Thoracic aorta (tissue), 2 donors: ENCODE measurements at places on chromosomes 2 and 18.

DNA sequence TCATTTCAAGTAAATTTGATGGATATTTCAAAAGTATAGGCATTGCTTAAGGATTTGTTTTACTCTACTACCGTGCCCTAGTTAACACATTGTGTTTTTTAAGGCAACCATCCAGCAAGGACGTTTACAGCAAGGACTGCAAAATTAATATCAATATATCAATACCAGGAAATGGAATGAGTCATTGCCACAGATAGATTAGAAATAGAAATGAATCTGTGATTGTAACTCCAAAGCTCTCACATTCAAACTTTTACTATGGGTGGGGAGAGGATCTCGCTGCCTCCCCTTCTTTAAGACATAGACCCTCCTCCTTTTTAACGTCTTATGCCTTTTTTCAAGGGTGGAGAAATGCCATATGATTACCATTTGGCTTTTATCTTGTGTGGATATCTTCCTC, 3.8 kb downstream of the CD28 start:
- no peaks in the 10 kb centered on the region for H3K4me1 ChIP-seq
- no peak overlapping the region for H3K4me3 ChIP-seq
- H3K27me3 ChIP-seq, result no peaks in the 10 kb centered on the region
- no peaks in the 10 kb centered on the region for H3K36me3 ChIP-seq

DNA sequence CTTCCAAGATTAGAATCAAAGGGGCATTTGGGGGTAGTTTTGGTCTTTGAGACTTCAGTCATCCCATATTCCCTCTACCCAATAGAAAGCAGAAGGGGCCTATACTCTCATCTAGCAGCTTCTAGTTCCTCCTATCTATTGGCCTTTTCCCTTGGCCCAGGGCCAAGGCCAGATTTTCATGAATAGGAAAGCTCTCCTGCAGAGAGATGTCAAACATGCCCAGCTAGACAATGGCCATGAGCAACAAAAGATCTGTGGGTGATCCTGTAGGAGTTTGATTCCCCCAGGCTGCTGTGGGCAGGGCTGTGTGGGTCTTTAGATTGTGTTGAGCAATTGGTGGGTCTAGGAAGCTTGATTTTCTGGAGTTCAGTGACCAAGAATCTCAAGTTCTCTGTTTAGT, 2.9 kb upstream of the ADCYAP1 start:
- H3K4me1 ChIP-seq, result peaks cover 11% of the 10 kb centered on the region
- H3K27me3 ChIP-seq, result peaks cover 17% of the 10 kb centered on the region
- H3K36me3 ChIP-seq, result no peaks in the 10 kb centered on the region
- H3K27ac ChIP-seq, result no peak overlapping the region
- no peak for DNase-seq

DNA sequence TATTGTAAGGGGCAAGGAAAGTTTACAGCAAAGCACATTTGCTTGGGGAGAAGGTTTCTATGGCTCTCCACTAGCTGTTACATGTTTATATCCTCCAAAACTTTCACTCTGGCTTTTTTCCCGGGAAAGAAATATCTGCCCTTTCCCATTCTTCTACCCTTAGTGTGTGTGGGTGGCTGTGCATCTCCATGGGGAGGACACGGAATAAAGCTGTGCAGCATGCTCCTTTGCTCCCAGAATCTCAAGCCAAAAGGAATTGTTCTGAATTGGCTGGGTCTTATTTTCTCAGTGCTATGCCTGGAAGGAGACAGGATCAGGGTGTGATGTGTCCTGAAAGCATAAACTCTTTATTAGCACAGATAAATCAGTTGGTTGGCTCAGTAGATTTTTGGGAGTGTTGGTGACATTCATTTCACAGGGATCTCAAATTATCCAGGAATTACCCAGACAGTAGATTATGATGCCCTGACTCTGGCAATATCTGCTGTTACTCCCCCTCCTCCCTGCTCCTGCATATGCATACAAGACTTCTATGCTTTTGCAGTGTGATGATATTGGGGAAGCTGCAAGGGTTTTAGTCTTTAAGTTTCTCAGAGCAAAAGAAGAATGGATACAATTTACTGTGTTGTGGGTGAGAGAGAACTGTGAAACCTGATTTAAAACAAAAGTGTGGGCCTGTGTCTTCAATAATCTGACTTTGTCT, 63.1 kb downstream of the PARD3B start:
- H3K27ac ChIP-seq, result no peak overlapping the region
- no peaks in the 10 kb centered on the region for H3K36me3 ChIP-seq
- H3K4me3 ChIP-seq, result no peak overlapping the region

DNA sequence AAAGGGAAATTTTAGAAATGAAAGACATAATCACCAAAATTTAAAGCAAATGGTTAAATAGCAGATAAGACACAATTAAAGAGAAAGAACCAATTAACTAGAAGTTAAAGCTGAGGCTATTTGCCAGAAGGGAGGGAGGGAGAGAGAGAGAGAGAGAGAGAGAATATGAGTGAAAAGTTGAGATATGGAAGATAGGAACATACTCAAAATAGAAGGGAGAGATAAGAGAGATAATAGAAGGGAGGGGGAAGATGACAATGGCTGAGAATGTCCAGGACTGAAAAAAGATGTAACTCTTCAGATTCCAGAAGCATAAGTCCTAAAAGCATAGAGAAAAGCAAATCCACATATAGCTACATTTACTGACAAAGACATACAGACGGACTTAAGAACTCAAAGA, 17.1 kb upstream of the AAK1 start:
- no peak for DNase-seq
- H3K27ac ChIP-seq, result no peak overlapping the region
- H3K4me3 ChIP-seq, result no peak overlapping the region

DNA sequence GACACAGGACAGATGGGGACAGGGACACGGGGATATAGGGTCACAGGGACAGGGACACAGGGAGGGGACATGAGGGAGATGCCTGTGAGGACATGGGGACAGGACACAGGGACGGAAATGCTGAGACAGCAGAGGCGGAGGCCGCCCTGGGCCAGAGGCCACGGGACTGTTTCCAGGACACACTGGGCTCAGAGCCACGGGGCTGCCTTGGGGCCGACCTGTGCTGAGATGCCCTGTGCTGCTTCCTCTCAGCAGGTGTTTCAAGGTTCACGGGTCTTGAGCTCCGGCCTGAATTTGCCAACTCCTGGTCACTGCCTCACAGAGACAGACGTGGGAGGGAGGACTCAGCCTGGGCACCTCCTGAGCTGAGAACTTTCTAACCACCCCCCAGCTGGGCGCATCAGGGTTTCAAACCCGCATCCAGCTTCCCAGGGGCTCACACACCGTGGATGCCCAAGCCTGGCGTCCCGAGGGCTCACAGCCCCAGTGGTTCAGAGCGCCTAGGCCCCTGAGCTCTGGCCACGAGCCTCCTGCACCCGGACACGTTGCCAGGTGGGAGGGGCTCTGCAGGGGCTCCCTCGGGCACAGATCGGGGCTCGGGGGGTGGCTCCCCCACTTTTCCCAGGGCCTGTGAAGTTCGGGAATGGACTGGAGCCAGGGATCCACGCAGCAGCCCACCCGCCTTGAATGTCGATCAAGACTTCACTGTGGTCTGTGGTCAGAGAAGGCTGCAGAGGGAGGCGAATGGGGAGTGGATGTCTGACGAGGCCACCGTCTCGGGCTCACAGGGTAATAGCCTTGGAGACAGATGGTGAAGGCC, 64.1 kb downstream of the SLC66A2 start:
- no peak overlapping the region for H3K27ac ChIP-seq
- no peaks in the 10 kb centered on the region for H3K4me1 ChIP-seq
- no peak for DNase-seq

- no peaks in the 10 kb centered on the region for H3K27me3 ChIP-seq
- no peak overlapping the region for H3K27ac ChIP-seq
- no peaks in the 10 kb centered on the region for H3K36me3 ChIP-seq
- no peak overlapping the region for H3K4me3 ChIP-seq
- H3K4me1 ChIP-seq, result no peaks in the 10 kb centered on the region
- no peak for DNase-seq
Measured at GRCh38 chr2:152157253-152157652, 18.3 kb downstream of the STAM2 start.
